Fibroblast of pulmonary artery (primary cell): ENCODE measurements at places on chromosomes 4 and X.

GRCh38 chr4:157225096-157225495 lies 4.6 kb downstream of the GRIA2 start:
- DNase-seq = no peak

DNA sequence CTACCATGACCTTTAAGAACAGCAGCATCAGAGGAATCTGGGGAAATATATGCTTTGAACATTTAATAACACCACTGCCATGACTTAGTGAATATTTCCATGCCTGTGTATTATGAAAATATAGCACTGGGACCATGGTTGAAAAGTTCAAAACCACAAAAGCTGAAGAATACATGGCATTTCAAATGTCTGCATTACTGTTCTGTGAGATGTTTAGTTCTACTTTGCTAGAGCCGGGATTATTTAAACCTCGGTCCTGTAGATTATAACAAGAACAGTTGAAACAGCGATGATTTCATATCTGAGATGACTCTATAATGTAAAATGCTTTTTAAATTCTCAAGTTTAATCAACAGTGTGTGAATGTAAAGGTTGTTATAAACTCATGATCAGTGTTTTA lies 126.7 kb upstream of the AGA start:
- DNase-seq = no peak

DNA sequence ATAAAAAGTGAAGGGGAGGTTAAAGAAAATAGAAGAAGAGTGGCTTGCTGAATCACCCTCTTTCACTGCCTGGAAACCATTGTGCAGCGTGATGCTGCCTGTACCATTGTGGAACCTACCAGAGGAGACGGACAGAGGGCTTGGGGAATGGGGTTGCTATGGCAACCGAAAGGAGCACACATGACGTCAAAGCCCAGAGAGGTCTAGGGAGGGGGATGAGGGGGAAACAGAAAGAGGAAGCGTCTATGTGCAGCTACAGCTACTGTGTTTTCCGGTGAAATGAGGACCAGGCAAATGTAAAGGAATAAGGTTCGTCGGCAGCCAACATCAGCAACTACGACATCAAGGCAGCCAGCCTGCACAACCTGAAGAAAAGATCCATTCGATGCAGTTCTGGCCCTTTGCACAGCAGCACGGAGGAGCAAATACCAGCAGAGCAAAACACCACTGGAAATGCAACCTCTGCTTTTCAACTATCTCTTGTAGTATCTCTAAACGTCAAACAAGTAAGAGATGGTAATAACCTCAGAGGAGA lies at the start of gene MAPK10:
Gene MAPK10, minus strand, starts transcription at position 110 of the 535 bp plus-strand sequence.
- peak; percentile 94 for DNase-seq

DNA sequence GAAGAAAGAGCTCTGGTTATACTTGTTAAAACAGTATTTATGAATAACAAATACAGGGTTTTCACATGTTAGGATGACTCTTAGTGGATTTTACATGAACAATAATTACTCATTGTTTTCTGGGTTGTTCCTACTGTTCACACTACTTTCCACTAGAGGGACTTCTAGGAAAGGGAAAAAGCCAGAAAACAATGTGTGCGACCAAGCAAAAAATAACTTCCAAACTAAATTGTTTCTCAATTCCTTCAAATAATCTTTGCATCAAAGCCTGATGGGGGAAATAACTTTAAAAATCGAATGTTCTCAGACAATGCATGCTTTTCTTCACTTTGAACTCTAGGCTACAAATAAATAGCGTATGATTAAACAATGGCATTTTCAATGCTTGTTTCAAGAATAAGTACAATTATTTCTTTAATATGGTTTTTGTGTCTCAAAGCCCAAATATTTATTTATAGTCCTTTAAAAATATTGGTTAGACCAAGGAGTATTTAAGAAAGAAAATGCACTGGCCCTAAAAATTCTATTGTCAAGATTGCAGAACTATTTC lies 72.1 kb upstream of the ETNPPL start:
- peak; percentile 71 for DNase-seq

- no peak for DNase-seq
Measured at GRCh38 chr4:171985129-171985528, 171.9 kb downstream of the GALNTL6 start.

DNA sequence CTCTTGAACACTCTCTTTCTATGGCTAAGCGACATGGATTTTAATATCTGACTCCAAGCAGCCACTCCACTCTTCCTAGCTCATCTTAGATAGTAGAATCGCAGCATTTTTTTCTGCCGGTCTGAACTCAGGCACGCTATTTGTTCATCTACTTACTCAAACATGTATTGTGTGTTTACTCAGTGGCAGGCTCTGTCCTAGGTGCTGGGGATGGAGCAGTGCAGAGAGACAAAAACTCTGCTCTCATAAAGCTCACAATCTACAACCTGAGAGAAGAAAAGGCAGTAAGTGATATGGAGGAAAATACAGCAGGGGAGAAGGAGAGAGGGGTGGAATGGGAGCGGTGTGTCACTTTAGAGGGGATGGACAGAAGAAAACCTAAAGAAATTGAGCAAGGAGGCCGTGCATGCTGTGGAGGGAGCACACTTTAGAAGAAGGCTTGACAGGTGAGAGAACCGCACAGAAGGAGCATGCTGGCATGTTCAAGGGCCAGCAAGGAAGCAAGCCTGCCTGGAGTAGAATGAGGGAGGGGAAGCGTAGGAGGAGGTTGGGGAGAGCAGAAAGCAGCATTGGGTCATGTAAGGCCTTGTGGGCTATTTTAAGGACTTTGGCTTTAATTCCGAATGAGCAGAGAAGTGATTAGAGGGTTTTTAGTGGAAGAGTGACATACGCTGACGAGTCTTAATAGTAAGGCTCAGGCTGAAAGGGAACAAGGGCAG lies 132.0 kb downstream of the ANK2 start:
- DNase-seq = no peak

DNA sequence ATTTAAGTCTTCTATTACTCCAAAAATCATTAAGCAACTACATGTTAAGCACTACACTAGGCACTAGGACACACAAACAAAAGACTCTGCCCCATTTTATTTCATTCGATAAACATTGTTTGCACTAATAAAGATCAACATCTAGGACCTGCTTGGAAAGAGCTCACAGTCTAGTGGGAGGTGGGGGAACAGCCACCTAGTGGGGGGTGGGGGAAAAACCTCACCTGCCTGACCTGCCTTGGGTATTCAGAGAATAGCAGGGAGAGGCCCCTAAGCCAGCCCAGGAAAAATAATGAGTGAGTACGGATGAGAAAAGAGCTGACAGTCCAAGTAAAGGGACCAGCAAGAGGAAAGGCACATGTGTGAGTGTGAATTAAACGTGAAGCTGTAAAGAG lies 52.2 kb downstream of the PRDM5 start:
- DNase-seq = no peak

DNA sequence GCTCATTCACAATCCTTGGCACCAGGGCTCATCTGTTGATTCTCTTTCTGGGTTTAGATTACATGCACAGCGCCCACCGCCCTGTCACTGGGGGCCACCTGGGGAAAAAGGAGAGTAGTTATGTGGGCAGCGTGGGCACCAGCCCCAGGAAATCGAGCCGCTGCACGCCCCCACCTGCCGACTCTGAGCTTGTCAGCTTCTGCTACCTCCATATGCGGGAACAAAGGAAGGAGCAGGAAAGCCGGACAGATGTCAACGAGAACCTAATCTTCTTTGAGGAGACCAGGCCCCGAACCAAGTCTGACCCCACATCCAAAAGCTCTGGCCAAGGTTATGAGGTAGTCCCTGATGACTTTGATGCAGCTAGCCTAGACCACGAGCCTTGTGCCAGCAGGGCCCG lies 31.0 kb upstream of the PRPS1 start:
- DNase-seq = no peak

GRCh38 chr4:57342411-57342810 lies 232.2 kb upstream of the IGFBP7 start:
- DNase-seq = peak; percentile 17

GRCh38 chr4:55340266-55340665 lies 5.8 kb upstream of the SRD5A3 start:
- DNase-seq = peak; percentile 56

- peak; percentile 33 for DNase-seq
Measured at GRCh38 chr4:75718529-75718928, 5.8 kb upstream of the USO1 start.

DNA sequence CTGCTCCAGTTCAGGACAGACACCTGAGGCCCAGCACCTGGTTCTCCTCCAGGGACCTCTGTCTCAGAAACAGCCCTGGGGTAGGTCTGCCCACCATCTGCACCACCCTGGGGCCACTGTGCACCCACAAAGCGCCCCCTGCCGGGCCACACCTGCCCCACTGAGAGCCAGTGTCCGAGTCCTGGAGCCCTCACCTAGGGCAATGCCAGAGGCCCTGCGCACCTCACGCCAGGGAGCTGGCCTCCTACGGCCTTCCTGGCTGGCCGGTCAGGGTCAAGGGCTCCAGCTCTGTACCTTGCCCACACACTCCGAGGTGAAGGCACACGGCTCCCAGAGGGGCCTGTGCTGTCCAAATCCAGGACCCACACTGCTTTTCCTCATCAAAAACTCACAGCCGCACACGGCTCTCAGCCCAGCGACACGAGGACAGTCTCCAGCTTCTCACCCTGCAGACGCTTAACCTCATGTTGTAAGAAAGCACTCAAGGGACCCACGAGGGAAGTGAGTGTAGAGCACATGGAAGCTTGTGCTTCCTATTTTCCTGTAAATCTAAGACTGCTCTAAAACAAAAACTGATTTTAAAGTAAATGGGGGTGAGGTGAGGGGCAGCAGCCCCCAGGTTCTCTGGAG lies 5.4 kb downstream of the CTBP1 start:
- DNase-seq = no peak

DNA sequence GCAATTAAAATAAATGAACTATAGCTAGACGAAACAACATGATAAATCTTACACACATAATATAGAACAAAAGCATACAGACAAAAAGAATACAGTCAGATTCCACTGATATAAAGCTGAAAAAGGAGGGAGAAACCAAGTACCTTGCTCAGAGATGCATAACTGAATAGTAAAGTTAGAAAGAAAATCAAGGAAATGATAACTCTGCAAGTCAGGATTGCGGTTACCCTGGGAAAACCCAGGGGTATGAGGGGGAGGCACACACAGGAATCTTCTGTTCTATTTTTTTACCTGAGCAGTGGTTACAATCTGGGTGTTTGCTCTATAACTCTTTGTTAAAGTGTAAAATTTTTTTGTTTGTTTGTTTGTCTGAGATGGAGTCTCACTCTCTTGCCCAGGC lies 209.1 kb downstream of the CBR4 start:
- DNase-seq = no peak

DNA sequence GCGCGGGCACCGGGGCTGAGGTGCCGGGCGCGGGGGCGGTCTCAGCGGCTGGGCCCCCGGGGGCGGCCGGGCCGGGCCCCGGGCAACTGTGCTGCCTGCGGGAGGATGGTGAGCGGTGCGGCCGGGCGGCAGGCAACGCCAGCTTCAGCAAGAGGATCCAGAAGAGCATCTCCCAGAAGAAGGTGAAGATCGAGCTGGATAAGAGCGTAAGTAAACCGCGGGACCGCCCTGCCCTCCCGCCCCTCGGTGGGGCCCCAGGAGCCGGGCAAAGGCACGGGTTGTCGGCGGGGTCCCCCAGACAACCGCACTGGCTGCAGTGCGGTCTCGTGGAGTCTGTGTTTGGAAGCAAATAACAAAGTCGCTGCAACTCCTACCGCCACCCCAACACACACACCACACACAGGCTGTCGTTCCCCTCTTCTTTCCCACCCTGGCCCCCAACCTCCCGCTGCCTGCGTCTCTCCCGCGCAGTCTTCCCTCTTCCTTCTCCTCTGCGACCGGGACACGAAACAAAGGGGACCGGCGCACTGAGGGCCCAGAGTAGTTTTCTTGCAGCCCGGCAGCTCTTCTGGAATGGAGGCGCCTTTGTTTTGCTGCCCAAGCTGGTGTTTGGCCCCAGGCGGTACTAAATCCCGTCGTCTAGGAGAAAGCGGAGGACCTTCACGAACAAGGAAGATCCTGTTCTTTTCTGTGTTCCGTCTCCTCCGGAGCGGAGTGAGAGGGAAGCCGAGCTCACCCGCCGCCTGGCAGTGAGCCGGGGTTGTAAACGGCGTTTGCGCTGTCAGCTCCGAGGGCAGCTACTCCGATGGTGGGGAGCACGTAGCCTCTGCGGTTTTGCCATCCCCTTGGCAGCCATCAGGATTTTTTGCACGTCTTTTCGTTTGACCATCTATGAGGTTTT lies 788 bp downstream of the SAP30 start:
- DNase-seq = peak; percentile 78

GRCh38 chr4:183807420-183808096 lies 97.5 kb upstream of the STOX2 start:
- DNase-seq = no peak

DNA sequence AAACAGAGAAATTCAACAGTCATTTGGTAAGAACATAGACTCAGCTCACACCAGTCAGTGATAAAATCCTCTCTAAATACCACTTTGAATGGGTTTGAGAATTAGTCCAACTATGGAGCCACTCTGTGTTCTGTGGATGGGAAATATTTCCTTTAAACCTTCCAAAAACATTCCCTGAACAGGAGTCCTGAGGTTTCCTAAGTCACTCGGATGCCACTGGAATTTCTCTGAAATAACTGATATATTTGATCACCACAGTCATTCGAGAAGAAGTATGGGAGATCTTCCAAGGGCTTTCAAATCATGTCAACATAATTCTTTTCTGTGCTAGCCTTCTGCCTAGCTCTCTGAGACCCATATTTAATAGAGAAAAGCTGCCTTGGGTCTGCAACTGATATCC lies 958.6 kb downstream of the STIM2 start:
- DNase-seq = no peak

DNA sequence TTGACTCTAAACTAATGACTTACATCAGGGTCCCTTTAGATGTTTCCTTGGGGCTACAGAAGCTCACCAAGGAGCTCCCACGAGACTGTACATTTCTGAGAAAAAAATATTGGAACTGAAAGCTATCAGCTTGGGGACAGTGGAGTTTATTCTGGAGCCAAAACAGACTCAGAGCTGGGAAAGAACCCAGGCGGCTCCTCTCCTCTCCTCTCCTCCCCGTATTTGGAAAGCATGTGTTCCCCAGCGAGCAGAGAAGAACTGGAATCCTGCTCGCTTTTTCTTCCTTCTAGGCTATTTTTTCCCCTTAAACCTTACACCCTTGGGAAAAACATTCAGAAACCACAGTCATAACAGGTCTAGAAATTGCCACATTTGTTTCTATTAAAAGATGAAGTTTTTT lies 4.3 kb upstream of the MAP7D3 start:
- no peak for DNase-seq

- peak; percentile 82 for DNase-seq
Measured at GRCh38 chrX:153667956-153668396, 5.6 kb downstream of the PNCK start.

GRCh38 chr4:155795991-155796390 lies 37.2 kb downstream of the GUCY1B1 start:
- peak; percentile 31 for DNase-seq

DNA sequence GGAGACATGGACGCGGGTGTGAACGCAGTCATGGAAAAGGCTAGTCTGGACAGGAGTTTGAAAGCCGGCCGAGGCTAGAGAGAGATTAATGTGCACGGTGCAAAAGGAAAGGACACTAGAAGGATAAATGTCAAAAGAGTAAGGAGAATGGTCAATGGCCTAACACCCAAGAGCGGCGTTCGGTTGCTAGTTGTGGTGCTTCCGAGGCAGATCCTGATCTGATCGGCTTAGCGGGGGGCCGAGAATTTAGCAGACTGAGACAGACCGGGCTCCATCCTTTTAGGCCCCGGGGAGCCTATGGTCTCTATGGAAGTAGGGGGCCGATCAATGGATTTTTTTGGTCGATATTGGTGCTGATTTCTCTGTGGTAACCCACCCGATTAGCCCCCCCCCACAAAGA lies 6.9 kb downstream of the GAGE10 start:
- DNase-seq = no peak
